ENCODE measurements at places on chromosomes 12 and 14.
A peak's percentile ranks its signal among the peaks of the same experiment; 100 is the strongest.

GRCh38 chr12:109762071-109762672 lies 48.5 kb downstream of the FAM222A start:
- DNase-seq: no peak
- no peak overlapping the region for H3K4me3 ChIP-seq
- H3K27ac ChIP-seq: no peak overlapping the region
- H3K36me3 ChIP-seq: no peaks in the 10 kb centered on the region

DNA sequence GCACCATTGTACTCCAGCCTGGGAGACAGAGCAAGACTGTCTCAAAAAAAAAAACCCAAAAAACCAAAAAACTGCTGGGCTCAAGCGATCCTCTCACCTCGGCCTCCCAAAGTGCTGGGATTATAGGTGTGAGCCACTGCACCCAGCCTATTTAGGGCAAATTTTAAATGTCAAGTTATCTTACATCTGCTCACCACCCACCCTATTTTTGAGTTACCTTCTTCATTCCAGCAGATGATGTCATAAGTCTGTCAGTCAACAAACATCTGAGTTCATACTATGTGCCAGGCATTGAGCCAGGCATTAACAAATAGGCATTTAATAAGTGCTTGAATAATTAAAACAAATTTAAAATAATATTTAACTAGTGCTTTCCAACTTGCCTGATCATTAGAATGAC lies 21.5 kb downstream of the BATF start:
- no peak for DNase-seq
- no peaks in the 10 kb centered on the region for H3K27me3 ChIP-seq
- H3K27ac ChIP-seq: no peak overlapping the region
- H3K36me3 ChIP-seq: no peaks in the 10 kb centered on the region

DNA sequence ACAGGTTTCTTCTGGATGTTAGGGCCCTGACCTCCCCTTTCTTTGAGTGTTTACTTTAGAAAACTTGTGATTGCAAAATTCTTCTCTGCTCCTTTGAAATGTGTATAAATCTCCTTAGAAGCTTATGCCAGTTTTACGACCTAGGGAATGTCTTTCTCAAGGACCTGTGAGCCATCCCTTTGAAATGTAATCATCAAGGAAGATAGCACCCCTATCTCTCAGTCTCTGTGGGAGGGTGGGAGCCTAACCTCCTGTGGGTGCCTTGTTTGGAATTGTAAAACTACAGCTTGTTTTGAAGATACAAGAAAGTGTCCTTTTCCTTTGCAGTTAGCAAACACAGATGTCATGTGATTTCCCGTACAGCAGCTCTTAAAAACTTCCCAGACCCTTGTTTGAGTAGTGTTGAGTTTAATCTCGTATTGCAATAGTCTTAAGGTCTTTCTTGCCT lies 3.3 kb downstream of the OR10AD1 start:
- H3K27ac ChIP-seq: no peak overlapping the region
- H3K4me3 ChIP-seq: no peak overlapping the region
- H3K4me1 ChIP-seq: peaks cover 26% of the 10 kb centered on the region
- DNase-seq: no peak
- no peaks in the 10 kb centered on the region for H3K27me3 ChIP-seq

DNA sequence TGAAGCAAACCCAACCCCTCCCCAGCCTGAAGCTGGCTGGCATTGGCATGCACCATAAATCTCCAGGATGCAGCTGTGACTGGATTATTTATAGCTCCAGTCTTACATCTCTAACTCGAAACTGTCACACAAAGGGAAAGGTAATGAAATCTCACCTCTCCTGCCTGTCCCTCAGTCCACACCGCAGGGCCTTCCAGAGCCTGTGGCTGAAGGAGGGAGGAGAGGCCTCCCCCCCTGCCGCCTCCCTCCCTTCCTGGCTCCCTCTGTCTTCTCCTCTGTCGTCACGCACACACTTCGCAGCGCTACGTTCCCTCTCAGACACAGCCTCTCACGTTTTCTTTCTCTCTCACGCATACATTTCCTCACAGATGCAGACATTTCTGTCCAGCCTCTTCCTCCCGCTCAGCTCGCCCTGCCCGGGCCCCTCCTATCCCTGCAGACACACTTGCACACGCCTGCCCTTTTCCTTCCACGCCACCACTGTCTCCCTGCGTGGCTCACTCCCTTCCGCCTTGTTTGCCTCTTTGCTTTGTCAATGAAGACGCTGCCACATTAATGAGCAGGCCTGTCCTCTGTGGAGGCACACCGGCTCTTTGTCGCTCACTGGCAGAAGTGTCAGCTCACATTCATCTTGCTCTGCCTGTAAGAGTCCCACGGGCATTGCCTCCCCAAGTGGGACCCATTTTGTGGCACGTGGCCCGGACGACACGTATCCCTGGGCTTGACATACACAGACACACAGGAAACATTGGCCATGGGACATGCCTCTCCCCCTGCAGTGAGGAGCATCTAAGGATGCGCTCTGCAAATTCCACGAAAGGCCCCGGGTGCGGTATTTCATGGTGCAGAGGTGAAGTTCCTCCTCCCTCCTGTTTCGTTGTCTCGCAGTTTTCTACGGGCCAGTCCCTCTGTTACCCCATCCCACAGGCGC lies 27.9 kb downstream of the IRF2BPL start:
- no peak overlapping the region for H3K27ac ChIP-seq
- no peaks in the 10 kb centered on the region for H3K27me3 ChIP-seq
- peaks cover 9% of the 10 kb centered on the region for H3K4me1 ChIP-seq
- no peak for DNase-seq
- H3K4me3 ChIP-seq: no peak overlapping the region

- no peak overlapping the region for H3K4me3 ChIP-seq
- H3K4me1 ChIP-seq: no peaks in the 10 kb centered on the region
- no peaks in the 10 kb centered on the region for H3K27me3 ChIP-seq
- no peaks in the 10 kb centered on the region for H3K36me3 ChIP-seq
Measured at GRCh38 chr14:64059454-64060198, 206.8 kb downstream of the SYNE2 start.

DNA sequence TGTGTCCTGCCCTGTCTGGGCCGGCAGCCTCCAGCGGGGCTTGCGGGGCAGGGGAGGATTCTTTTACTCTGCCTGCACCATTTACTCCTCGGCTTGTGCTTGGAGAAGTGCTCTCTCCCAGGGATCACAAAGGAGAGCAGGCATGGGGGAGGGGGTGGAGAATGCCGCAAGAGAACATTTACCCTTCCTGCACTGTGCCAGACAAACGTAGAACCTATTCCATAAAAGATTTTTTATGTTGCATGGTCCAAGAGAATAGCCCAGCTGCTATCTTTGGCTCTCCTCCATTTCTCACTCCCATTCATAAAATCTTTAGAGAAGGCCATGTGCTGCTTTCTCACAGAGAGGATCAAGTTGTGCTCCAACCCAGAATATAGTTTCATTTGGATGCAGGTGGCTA lies 159.4 kb downstream of the SPTSSA start:
- no peak overlapping the region for H3K27ac ChIP-seq
- no peaks in the 10 kb centered on the region for H3K27me3 ChIP-seq
- no peaks in the 10 kb centered on the region for H3K4me1 ChIP-seq
- H3K4me3 ChIP-seq: no peak overlapping the region
- H3K36me3 ChIP-seq: no peaks in the 10 kb centered on the region

DNA sequence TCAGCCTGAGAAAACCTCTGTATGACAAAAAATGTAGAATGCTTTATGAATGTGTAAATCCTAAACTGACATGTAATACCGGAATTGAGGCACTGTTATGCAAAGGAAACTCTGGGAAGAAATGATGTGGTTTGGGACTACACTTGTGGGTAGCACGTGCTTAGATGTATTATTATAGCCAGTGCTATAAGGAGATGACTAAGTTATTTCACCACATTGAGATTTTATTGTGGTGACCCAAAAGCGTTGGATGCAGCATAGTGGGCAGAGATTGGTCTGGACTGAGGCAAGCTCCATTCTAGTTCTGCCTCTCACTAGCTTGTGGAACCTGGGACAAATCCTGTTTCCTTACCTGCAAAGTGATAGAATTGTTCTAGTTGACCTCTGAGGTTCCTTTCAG lies 172.2 kb downstream of the SNAPC1 start:
- H3K4me1 ChIP-seq: peaks cover 6% of the 10 kb centered on the region
- no peaks in the 10 kb centered on the region for H3K36me3 ChIP-seq
- peak; percentile 62 for DNase-seq
- H3K27ac ChIP-seq: peak overlapping the region; percentile 64
- H3K27me3 ChIP-seq: peaks cover 41% of the 10 kb centered on the region

Data from osteoblast (primary cell).